Large intestine (tissue), 12 donors: ENCODE measurements at places on chromosomes 1 and 21. TPM values are rescaled to one million over a fixed set of nuclear protein-coding genes. Genes with fewer than 3 reads are reported as not detected.

GRCh38 chr1:212238552-212238951 lies 46.7 kb upstream of the PPP2R5A start:
- H3K4me1 ChIP-seq, result peaks cover 44% of the 10 kb centered on the region
- peak overlapping the region; percentile 47 for H3K27ac ChIP-seq
- H3K36me3 ChIP-seq, result no peaks in the 10 kb centered on the region
- no peaks in the 10 kb centered on the region for H3K27me3 ChIP-seq
- DNase-seq, result no peak

The OR10J5 gene
- 0.07 TPM for polyA plus RNA-seq

The FHAD1 gene
- 0.79 TPM for polyA plus RNA-seq

The FCAMR gene
- polyA plus RNA-seq, result 5.3 TPM

- no peak overlapping the region for H3K4me3 ChIP-seq
- peaks cover 15% of the 10 kb centered on the region for H3K36me3 ChIP-seq
- peak overlapping the region; percentile 3 for H3K27ac ChIP-seq
- DNase-seq, result no peak
- H3K27me3 ChIP-seq, result no peaks in the 10 kb centered on the region
Measured at GRCh38 chr1:61680500-61680899, 44.4 kb downstream of the TM2D1 start.

- H3K36me3 ChIP-seq, result no peaks in the 10 kb centered on the region
- no peak for DNase-seq
- H3K27me3 ChIP-seq, result no peaks in the 10 kb centered on the region
Measured at GRCh38 chr1:184555665-184556641, 169.1 kb downstream of the C1orf21 start.

DNA sequence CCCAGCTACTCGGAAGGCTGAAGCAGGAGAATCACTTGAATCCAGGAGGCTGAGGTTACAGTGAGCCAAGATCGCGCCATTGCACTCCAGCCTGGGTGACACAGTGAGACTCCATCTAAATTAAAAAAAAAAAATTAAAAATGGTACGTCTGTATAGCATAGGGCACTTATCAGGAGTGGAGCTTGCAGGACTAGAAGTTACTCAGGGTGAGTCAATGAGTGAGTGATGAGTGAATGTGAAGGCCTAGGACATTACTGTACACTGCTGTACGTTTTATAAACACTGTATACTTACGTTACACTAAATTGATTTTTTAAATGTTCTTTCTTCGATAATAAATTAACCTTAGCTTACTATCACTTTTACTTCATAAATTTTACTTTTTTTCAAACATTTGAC lies 183.6 kb downstream of the NR5A2 start:
- no peak overlapping the region for H3K27ac ChIP-seq
- no peaks in the 10 kb centered on the region for H3K36me3 ChIP-seq
- no peaks in the 10 kb centered on the region for H3K4me1 ChIP-seq
- H3K4me3 ChIP-seq, result no peak overlapping the region
- no peak for DNase-seq

The TRIM67 gene
- 1.1 TPM for polyA plus RNA-seq

The L1TD1 gene
- polyA plus RNA-seq, result 1.3 TPM

GRCh38 chr1:214801191-214801590 lies 198.2 kb downstream of the CENPF start:
- no peaks in the 10 kb centered on the region for H3K4me1 ChIP-seq
- H3K27me3 ChIP-seq, result no peaks in the 10 kb centered on the region
- H3K4me3 ChIP-seq, result no peak overlapping the region
- no peaks in the 10 kb centered on the region for H3K36me3 ChIP-seq
